Cardiac muscle cell (in vitro differentiated cells and primary cell): ENCODE measurements at places on chromosomes 3 and 15. TPM values are rescaled to one million over a fixed set of nuclear protein-coding genes. Genes with fewer than 3 reads are reported as not detected.

The RTP1 gene
- not detected in 2 replicates for total RNA-seq

The TBC1D2B gene
- total RNA-seq = 8.8 and 16.5 TPM in 2 replicates

The AGBL1 gene
- total RNA-seq = 0.04 and 0.06 TPM in 2 replicates

The FRMD4B gene
- 50.6 and 78.7 TPM in 2 replicates for total RNA-seq

The CD276 gene
- total RNA-seq = 119 and 172 TPM in 2 replicates

The LINS1 gene
- total RNA-seq = 6.5 and 7.4 TPM in 2 replicates

The SLC51B gene
- total RNA-seq = not detected in 2 replicates

The THAP10 gene
- 4.6 and 5.9 TPM in 2 replicates for total RNA-seq

The STAC gene
- total RNA-seq = 16.6 and 24.9 TPM in 2 replicates

The HHLA2 gene
- total RNA-seq = 0.48 TPM in 1 of 2 replicates, not detected in the other

The ONECUT1 gene
- 0.18 TPM in 1 of 2 replicates, not detected in the other for total RNA-seq

The RBP2 gene
- not detected in 2 replicates for total RNA-seq

The CCR9 gene
- 0.21 and 0.27 TPM in 2 replicates for total RNA-seq

The DUOXA2 gene
- not detected in 2 replicates for total RNA-seq

The XYLB gene
- 0.36 and 1.3 TPM in 2 replicates for total RNA-seq

The COL6A5 gene
- not detected in 2 replicates for total RNA-seq

The RHOV gene
- total RNA-seq = 0.35 and 1.2 TPM in 2 replicates

The CLDN18 gene
- total RNA-seq = 0.07 TPM in 1 of 2 replicates, not detected in the other

The SLC2A2 gene
- not detected in 2 replicates for total RNA-seq

The LRRC34 gene
- total RNA-seq = 4.4 and 6.8 TPM in 2 replicates

The CNTN4 gene
- total RNA-seq = 5.6 and 16.2 TPM in 2 replicates
